ENCODE measurements at places on chromosomes 1 and 21.
A peak's percentile ranks its signal among the peaks of the same experiment; 100 is the strongest.

GRCh38 chr1:244802556-244803239, 32.8 kb upstream of the COX20 start:
- DNase-seq = no peak

- DNase-seq = no peak
Observed at GRCh38 chr1:85460555-85461088, 4.3 kb downstream of the DDAH1 start.

DNA sequence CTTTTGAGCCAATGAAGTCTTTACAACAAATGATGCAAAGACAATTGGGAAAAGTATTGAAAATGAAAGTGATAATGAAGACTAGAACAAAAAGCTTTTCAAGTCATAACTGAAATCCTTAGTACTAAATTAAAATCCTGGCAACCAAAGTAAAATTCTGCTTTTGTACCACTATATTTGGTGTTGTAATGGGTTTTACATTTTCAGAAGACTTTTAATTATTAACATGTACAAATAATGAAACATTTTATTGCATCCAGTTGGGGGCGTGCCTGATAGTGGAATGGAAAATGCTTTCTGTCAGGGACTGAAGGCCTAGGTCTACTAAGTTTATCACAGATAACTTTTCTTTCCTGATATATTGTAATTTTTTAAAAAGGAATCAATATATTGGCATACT, 89.4 kb downstream of the SDCCAG8 start:
- no peak for DNase-seq

GRCh38 chr1:59291561-59291960, 5.3 kb upstream of the FGGY start:
- DNase-seq = no peak

DNA sequence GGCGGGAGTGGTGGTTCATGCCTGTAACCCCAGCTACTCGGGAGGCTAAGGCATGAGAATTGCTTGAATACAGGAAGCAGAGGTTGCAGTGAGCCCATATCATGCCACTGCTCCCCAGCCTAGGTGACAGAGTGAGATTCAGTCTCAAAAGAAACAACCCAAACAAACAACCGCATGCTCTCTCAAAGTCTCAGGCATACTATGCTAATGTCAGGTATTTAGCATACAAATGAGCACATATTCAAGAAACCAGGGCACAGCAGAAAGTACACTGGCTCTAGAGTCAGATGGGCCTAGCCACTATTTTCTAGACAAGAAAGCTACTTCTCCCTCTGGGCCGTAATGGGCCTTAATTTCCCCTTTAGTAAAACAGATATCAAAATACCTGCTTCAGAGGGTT, 55.0 kb downstream of the ELAVL4 start:
- no peak for DNase-seq

GRCh38 chr1:167223144-167224103, 2.7 kb downstream of the POU2F1 start:
- DNase-seq = no peak

DNA sequence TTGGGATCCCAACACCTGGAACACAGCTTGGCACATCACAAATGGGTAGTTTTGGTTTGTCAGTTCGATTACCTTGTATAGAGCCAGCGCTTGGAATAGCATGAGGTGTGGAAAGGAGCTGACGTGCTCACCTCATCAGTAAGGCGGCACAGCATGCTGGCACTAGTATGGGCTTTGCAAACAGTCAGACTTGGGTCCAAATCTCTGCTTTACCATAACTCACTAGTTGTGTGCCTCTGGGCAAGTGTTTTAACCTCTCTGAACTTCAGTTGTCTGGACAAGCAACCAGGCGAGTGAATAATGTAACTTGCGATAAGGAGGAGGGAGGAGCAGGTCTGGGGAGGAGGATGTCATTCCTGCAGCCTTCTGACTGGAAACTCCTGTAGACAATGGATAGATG, 26.3 kb upstream of the NEK2 start:
- DNase-seq = no peak

DNA sequence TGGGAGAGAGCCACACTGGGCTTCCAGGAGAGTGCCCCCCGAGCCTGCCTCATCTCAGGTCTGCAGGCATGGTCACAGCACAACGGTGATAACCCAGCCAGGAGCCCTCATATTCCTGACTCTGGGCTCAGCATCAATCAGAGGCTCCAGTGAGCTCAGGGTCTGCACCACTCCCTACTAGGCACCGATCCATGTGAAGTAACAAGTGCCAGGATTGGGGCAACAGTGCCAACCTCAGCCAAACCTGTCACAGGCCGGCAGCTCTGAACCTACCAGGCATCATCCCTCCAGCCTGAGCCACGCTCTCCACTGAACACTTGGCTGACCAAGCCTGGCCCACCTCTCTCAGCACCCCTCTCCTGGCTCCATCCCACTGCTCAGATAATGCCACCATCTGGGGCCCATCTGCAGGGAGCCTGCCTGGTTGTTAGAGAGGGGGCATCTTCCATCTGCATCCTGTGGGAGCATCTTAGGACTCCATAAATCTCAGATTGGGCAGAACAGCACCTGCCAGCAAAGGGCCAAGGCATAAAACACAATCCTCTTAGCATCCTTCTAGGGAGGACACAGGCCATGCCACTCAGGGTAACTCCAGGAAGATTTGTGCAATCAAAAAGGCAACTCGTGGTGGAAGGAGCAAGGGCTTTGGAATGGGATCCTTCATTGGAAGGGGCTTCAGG, 213.7 kb upstream of the CSF3R start:
- no peak for DNase-seq

DNA sequence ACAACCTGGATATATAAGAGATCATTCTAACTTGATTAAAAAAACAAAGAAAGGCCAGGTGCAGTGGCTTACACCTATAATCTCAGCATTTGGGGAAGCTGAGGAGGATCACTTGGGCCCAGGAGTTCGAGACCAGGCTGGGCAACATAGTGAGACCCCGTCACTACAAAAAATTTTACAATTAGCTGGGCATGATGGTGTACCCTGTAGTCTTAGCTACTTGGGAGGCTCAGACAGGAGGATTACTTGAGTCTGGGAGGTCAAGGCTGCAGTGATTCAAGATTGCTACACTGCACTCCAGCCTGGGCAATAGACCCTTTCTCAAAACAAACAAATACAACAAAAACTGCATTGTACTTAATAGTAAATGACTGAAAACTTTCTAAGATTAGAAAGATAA, 169.3 kb downstream of the SLC45A1 start:
- no peak for DNase-seq

GRCh38 chr1:156927215-156928042, 7.0 kb downstream of the LRRC71 start:
- DNase-seq = peak; percentile 55

DNA sequence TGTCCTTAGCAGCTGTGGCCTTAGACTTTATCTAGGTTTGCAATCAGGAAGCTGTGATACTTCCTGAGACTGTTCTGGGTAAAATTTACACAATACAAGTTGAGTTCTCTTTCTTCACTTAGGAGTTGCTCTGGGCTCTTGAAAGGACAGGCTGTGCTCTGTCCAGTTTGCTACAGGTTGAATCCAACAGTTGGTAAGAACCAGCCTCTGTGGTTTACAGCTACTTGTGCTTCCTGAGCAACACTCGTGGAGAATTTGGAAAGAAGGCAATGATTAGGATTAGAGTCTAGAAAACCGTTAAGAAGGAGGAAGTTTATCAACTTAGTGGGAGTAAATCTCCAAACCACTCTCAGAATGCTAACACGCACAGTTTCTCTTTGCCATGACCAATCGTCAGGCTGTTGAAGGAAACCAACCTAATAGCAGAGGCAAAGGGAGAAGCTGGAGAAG, 26.8 kb downstream of the GFI1 start:
- no peak for DNase-seq

GRCh38 chr1:159892944-159893343, 7.0 kb downstream of the CFAP45 start:
- no peak for DNase-seq

DNA sequence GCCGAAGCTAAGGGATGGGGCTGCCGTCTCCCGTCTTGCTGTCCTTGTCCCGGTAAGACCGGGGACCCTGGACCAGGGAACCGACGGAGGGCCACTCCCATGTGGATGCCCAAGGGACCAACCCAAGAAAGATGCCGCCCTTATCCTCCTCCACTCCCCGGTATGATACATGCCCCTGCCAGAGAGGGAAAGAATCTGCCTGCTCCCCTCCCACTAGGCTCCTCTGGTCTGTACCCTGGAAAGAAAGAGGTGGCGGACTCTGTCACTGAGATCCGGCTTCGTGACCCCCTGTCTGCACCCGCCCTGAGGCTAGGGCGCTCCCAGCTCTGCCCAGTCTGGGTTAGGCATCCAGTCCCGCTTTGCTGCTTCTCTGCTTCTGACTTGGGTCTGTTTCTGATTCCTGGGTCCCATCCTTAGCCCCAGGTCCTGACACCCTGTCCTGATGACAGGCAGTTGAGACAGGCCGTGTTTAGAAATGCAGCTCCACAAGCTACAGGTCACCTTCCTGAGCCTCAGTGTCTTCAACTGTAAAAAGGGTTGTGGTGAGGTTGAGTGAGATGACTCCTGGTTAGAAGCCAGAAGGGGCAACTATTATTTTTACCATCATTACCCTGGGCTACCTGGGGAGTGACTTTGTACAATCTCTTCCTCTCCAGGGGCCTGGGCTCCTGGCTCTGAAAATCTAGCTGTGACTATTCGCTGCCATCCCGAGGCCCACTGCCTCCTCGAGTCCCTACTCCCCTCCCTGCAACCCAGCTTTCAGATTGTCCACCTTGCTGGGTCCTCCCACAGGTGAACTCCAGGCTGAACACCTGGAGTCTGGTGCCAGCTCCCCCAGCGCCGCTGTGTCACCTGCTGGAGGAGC, 3.7 kb downstream of the MATN1 start:
- no peak for DNase-seq

DNA sequence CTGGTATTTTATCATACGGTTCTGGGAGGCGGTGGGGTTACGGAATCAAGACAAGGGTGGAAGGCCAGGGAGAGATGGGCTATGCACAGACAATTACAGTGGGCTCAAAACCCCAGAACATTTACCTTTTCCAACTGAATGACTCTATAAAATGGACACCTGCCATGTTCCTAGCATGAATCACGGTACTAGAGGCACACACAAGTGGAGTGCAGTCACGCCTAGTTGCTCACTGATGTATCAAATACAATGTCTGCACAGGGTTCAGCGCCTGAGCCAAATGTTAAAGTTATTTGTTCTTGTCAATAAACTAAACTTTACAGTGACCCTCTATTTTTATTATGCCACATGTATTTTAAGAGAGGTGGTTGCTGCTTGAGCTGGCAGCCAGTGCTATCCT, 121.4 kb downstream of the ATG4C start:
- DNase-seq = no peak

- DNase-seq = no peak
Observed at GRCh38 chr1:228982637-228983036, 247.4 kb downstream of the RHOU start.

- DNase-seq = no peak
Observed at GRCh38 chr1:162145966-162146696, 76.6 kb downstream of the NOS1AP start.

DNA sequence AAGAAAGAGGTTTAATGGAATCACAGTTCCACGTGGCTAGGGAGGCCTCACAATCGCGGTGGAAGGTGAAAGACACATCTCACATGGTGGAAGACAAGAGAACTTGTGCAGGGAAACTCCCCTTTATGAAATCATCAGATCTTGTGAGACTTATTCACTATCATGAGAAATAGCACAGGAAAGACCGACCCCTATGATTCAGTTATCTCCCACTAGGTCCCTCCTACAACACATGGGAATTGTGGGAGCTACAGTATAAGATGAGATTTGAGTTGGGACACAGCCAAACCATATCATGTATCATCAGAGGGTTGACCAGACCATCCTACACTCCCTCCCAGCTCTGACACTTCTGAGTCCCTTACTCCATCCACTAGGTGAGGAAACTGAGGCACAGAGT, 143.9 kb upstream of the KLHDC7A start:
- DNase-seq = no peak

DNA sequence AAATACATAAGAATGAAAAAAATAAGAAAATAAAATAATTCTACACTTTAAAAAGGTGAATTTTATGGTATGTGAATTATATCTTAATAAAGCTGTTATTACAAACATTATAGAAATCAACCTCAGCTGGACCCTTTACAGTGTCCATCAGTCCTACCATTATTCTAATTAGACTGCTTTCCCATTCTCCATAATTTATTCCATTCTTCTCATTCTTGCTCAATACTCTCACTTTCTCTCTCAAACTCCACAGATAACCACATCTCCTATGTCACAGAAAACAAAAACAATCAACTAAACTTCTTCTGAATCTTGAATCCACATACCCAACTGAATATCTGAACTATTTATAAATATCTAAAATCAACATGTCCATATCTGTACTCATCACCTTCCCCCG, 11.6 kb downstream of the HFM1 start:
- DNase-seq = no peak

DNA sequence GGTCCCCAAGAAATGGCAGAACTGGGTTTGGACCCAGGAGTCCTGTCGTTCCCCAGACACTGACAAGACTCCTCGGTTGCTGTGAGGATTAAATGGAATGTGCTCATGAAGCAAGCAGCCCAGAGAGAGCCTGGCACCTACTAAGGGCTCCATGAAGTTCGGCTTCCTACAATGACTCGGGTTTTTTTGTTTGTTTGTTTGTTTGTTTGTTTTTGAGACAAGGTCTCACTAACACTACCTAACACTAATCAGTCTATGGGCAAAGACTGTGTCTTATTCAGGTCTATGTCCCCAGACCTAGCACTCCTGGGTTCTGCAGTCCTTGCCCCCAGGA, 3.4 kb upstream of the LACTBL1 start:
- DNase-seq = no peak

DNA sequence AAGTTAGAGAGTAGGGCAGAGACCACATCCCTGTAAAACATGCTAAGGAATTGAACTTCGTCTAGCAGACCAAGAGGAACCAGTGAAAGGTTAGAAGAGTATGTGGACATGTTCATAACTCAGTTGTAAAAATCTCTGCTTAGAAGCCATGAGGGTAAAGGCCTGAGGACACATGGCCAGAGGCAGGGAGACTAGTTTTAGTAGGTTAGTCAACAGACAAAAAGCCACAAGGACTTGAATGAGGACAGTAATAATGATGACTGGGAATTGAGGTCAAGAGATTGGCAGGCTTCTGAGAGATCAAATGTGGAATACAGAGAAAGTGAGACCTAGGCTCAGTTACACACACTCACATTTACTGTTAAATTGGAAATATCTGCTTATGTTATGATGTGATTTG, 205.5 kb upstream of the HOOK1 start:
- no peak for DNase-seq

DNA sequence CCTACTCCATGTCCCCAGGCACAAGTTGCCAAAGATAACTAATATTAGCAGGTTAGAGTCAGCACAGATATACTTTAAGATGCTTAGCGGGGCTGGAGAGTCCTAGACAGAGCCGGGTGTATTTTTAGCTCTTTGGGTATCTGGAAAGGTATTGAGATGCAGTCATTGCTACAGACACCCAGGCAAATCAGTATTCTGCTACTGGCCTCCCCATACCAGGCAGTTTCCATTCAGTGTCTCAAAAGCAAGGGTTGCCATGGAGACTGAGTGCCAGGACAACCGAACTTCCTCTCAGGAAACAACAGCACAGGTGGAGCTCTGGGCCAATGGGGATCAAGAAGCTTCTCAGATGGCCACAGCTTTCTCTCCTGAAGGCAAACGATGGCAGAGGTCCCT, 45.3 kb downstream of the KCNC4 start:
- no peak for DNase-seq

GRCh38 chr1:19088717-19089442, 121.2 kb downstream of the UBR4 start:
- no peak for DNase-seq

Data from stimulated activated CD4-positive, alpha-beta T cell treated with anti-CD3 and anti-CD28 coated beads, Interleukin-1b, Interleukin-23, amount 100 ng/mL, for 4 hours (primary cell).